ENCODE measurements at places on chromosomes 2 and 18. TPM values are rescaled to one million over a fixed set of nuclear protein-coding genes. Genes with fewer than 3 reads are reported as not detected.

Gene NAT8
- total RNA-seq = not detected

Gene TMEM131
- total RNA-seq = 29.0 TPM

Gene NGEF
- total RNA-seq = not detected

Gene SNORC
- total RNA-seq = 1.3 TPM

Gene SCN3A
- 0.84 TPM for total RNA-seq

Gene LOXHD1
- 0.74 TPM for total RNA-seq

Gene PTPRM
- total RNA-seq = 100 TPM

Gene ARHGEF4
- 3.8 TPM for total RNA-seq

Data from left ventricle myocardium superior (tissue), 1 donor.